ENCODE measurements at places on chromosomes 1 and 21.

GRCh38 chr1:235093013-235093695, 35.5 kb downstream of the TOMM20 start:
- DNase-seq: no peak

- no peak for DNase-seq
These were observed 17.1 kb downstream of the DNASE2B start for GRCh38 chr1:84415396-84415795.

GRCh38 chr1:24864370-24864777, 65.7 kb downstream of the RUNX3 start:
- DNase-seq: no peak

- no peak for DNase-seq
These were observed 2.3 kb upstream of the ACTA1 start for GRCh38 chr1:229436201-229436600.

- DNase-seq: no peak
These were observed 5.1 kb downstream of the ZNF362 start for GRCh38 chr1:33261344-33261743.

- no peak for DNase-seq
These were observed 37.4 kb upstream of the DISP1 start for GRCh38 chr1:222777463-222777862.

DNA sequence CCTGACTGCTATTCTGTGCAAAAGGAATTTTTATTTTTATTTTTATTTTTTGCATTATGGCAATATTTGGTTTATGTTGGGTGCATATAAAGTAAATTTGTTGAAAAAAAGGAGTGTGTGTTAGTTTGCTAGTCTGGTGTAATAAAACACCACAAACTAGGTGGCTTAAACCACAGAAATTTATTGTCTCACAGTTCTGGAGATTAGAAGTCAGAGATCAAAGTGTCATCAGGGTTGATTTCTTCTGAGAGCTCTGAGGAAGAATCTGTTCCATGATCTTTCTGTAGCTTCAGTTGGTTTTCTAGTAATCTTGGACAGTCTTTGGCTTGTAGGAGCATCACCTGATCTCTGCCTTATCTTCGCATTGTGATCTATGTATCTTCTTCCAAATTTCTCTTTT, 6.5 kb downstream of the SLC30A7 start:
- no peak for DNase-seq

DNA sequence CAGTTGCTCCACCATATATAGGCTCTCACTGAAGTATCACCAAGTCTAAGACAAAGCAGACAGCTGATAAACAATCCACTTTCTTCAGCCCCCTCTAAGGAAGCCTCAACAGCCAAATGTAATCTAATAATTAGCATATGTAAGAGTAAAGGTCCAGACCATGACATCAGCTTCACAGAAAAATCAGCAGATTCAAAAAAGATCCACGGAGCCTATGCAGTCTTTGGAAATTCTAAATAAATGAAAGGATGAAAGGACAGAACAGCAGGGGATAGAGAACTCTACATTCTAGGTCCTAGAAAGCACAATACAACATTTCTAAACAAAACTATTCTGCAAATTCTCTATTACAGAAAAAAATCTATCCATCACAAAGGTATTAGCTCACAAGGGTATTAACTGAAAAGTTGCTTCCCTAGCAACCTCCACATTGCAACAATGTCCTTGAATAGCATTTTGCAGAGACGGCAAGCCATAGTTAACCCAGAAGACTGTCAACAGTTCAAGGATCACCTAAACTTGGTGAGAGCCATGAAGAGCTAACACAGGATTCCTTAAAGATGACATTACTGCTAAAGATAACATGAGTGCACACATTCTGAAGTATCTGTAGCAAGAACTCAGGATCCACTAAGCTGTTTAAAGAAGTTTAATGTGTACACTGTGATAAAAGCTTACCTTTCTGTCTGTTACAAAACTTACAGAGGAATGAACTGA, 74.3 kb downstream of the SIPA1L2 start:
- no peak for DNase-seq

DNA sequence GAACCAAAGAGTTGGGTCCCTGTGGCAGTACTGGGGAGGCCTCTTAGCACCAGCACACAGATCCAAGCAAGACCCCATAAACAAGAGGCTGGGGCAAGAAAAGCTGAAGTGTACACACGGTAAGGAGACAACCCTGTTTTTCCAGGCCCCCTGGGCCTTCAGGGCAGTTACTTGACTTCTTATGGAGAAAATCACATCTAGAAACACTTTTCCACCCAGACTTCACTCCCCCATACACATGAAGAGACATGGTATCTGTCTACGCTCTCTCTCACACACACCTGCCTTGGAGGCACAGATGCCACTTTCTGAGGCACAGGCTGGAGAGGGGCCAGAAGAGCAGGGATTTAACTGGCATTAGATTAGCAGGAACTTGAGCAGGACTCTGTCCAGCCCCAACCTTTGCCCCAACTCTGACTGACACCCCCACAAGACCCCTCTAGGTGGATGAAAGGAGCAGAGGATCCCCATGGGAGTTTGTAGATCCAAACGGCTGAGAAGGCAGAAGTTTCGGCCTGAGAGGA, 2.2 kb downstream of the CERS2 start:
- DNase-seq: no peak

Data from stimulated activated CD4-positive, alpha-beta T cell treated with anti-CD3 and anti-CD28 coated beads, Interleukin-1b, Interleukin-23, amount 100 ng/mL, for 1 hour (primary cell).